Hepatocyte (in vitro differentiated cells): ENCODE measurements at places on chromosomes 7 and 10. TPM values are rescaled to one million over a fixed set of nuclear protein-coding genes. Genes with fewer than 3 reads are reported as not detected.

NXPH1 gene
- total RNA-seq: 0.28 TPM in 1 of 2 replicates, not detected in the other

ODAD2 gene
- total RNA-seq: 0.40 and 0.52 TPM in 2 replicates

DNA sequence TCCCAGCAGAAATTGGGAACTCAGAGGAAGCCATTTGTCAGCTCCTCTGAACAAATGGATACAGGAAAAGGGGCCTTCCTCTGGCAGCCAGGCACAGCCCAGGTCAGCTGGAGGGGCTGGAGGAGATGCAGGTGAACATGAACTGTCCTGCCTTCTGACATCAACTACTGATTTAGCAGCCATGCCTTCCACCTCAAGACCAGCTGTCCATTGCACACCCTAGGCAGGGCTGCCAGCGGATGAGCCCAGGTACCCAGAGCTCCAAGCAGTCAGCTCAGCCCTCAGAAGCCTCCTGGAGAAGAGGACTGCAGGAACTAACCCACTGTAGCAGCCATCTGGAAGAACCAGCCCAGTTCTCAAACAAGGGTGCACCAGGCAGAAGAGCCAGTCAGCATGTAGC, 44.1 kb upstream of the GDF10 start:
- H3K36me3 ChIP-seq: no peaks in the 10 kb centered on the region
- DNase-seq: no peak
- no peak overlapping the region for H3K4me3 ChIP-seq
- peaks cover 3% of the 10 kb centered on the region for H3K4me1 ChIP-seq

UNCX gene
- total RNA-seq: not detected in 2 replicates

GRCh38 chr10:33377658-33378025, 43.2 kb upstream of the NRP1 start:
- no peak overlapping the region for H3K27ac ChIP-seq
- no peak overlapping the region for H3K4me3 ChIP-seq
- H3K36me3 ChIP-seq: no peaks in the 10 kb centered on the region
- peaks cover 13% of the 10 kb centered on the region for H3K4me1 ChIP-seq

DNA sequence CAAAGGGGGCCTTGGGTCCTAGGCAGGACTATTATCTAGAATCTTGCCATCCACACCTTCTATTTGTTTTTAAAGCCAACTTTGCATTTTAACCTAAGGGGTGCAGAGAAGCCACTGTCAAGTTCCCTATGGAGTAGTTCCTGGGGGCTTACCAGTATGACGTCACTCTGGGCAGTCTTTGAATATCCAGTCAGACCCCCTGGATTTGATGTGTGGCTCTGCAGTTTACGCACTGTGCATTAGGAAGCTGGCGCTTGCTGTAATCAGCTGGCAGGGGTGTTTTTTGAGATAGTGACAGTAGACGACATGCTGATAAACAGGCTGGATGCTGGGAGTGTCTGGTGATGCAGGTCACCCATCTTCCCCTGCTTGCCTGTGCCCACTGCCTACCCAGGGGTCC, 892.7 kb upstream of the ZNF722 start:
- no peaks in the 10 kb centered on the region for H3K27me3 ChIP-seq
- DNase-seq: no peak
- H3K27ac ChIP-seq: no peak overlapping the region

FRG2B gene
- not detected in 2 replicates for total RNA-seq

DNA sequence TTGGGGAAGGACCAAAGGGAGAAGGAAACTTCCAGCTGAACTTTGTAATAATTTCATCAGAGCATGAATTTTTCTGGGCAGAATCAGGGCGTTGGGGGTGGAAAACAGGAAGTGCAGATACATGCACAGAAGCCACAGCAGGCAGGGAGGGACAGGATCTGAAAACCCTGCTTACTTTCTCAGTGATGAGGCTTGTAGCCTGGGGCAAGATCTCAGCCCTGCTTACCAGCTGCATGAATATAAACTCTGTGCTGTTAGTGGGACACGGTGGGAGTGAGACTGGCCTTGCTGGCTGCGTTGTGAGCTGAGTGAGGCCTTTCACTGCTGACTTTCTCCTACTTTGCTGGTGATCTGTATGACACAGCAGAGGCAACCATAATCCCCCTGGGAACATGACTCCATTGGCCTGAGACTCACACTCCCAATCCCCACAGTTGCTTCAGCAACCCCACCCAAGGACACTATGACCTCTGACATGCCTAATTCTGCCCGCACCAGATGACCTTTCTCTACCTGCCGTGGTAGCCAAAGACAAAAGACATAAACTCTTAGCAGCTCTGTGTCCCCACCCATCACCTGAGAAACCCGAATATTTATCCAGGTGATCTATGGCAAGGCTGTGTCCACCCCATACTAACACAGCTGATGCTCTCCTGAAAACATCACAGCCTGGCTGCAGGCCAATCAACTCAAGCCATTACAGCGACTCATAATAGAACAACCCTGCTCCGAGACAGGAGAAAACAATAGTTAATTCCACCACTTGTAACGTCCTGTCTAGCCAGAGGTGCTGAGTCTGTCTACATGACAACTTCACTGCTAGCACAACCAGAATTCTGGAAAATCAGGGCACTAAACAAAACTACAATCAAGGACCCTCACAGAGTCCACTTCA, 190.7 kb upstream of the CHRM2 start:
- no peaks in the 10 kb centered on the region for H3K27me3 ChIP-seq
- H3K27ac ChIP-seq: no peak overlapping the region
- H3K4me1 ChIP-seq: no peaks in the 10 kb centered on the region
- no peak overlapping the region for H3K4me3 ChIP-seq

GRCh38 chr7:50937727-50938126, 155.0 kb upstream of the GRB10 start:
- DNase-seq: no peak
- H3K36me3 ChIP-seq: no peaks in the 10 kb centered on the region

STK31 gene
- 0.10 and 2.6 TPM in 2 replicates for total RNA-seq

DNA sequence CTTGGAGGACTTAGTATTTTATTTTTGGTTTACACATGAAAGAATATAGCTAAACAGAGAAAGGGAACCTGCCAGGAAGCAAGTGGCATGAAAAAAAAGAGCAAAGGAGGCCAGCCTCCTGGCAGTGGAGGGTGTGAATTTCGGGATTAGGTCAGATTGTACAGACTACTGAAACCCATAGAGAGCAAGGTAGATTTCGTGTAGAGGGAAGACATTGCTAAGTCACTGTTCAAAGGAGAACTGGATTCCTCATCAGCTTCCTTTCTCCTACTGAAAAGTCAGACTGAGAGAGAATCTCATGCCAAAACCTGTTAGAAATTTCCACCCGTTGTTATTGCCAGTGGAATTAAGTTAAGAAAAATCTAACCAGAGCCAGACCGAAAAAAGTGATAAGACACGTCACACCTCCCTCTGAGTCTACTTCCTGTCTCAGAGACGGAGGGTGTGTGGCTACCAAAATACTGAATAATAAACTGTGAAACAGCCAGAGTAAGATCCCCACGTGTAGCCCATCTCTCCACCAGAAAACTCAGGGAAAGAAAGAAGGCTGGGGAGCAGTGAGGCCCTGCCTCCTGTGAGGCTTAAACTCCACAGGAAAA, 118.8 kb downstream of the SKIDA1 start:
- no peak for DNase-seq
- no peaks in the 10 kb centered on the region for H3K4me1 ChIP-seq
- H3K4me3 ChIP-seq: no peak overlapping the region
- no peak overlapping the region for H3K27ac ChIP-seq
- H3K27me3 ChIP-seq: no peaks in the 10 kb centered on the region
- no peaks in the 10 kb centered on the region for H3K36me3 ChIP-seq

GRCh38 chr7:23216021-23216420, 30.6 kb upstream of the GPNMB start:
- DNase-seq: no peak
- H3K4me3 ChIP-seq: no peak overlapping the region
- H3K27me3 ChIP-seq: no peaks in the 10 kb centered on the region
- no peak overlapping the region for H3K27ac ChIP-seq

GRCh38 chr10:470339-471003, 219.0 kb downstream of the DIP2C start:
- no peaks in the 10 kb centered on the region for H3K36me3 ChIP-seq
- H3K27me3 ChIP-seq: no peaks in the 10 kb centered on the region
- DNase-seq: no peak
- no peak overlapping the region for H3K4me3 ChIP-seq
- no peak overlapping the region for H3K27ac ChIP-seq
- no peaks in the 10 kb centered on the region for H3K4me1 ChIP-seq

OR2A12 gene
- total RNA-seq: 0.24 and 1.0 TPM in 2 replicates

- no peak for DNase-seq
- no peak overlapping the region for H3K27ac ChIP-seq
- no peaks in the 10 kb centered on the region for H3K36me3 ChIP-seq
Observed at GRCh38 chr7:96023387-96023786, 251.0 kb downstream of the DYNC1I1 start.

DNA sequence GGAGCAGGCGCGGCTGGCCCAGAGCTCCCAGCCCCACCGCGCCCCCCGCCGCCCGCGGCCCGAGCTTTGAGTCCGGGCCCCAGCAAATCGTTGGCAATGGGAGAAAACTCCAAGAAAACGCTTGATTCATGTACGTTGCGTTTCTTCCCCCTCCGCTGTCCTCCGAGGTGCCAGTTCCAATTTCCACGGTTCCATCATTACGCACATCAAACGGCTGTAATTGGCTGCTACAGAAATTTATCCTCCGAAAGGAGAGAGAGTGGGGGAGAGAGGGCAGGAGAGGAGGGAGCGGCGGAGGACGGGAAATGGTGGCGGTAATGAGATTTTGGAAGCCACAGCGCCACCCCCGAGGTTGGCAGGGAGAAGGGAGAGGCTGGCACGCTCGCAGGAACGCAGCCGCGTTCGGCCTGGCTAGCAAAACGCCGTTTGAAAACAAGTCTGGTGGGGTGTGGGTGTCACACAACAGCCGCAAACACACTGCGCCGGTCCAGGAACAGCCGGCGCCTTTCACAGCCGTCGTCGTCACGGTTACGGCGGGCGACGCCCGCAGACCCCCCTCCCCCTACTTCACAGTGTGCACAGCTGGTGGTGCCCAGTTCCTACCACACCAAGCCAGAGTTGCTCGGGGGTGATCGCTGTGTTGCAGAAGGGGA, 57.5 kb downstream of the UNCX start:
- H3K4me1 ChIP-seq: peaks cover 9% of the 10 kb centered on the region
- peak; percentile 63 for DNase-seq
- H3K27me3 ChIP-seq: peaks cover 35% of the 10 kb centered on the region
- no peak overlapping the region for H3K27ac ChIP-seq
- H3K36me3 ChIP-seq: no peaks in the 10 kb centered on the region

- no peak overlapping the region for H3K27ac ChIP-seq
- H3K4me3 ChIP-seq: no peak overlapping the region
- DNase-seq: no peak
- H3K4me1 ChIP-seq: no peaks in the 10 kb centered on the region
- H3K27me3 ChIP-seq: no peaks in the 10 kb centered on the region
- H3K36me3 ChIP-seq: no peaks in the 10 kb centered on the region
Observed at GRCh38 chr7:151453326-151453791, 13.4 kb upstream of the CRYGN start.

DNA sequence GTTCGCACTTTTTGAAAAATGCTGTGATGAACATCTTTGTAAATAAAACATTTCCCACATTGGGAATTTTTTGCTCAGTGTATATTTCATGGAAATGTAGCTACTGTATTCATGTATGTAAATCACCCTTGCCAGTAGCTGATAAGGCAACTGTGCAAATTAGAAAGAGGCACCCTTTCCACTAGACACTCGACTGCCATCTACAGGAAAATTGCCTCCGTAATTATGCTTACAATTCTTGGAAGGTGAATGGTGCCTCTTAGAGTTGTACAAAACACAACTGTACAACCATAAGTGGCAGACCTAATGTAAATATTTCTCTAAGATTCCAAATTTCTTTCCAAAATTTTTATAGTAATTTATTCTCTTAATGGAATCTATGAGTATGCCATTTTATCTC, 491.7 kb downstream of the CCSER2 start:
- H3K4me1 ChIP-seq: peaks cover 4% of the 10 kb centered on the region
- no peaks in the 10 kb centered on the region for H3K27me3 ChIP-seq
- no peak for DNase-seq
- no peak overlapping the region for H3K27ac ChIP-seq
- no peaks in the 10 kb centered on the region for H3K36me3 ChIP-seq

GOLGA7B gene
- 0.12 and 1.5 TPM in 2 replicates for total RNA-seq

CYP17A1 gene
- not detected in 2 replicates for total RNA-seq

- H3K27ac ChIP-seq: peak overlapping the region; percentile 30
- no peak for DNase-seq
- H3K36me3 ChIP-seq: no peaks in the 10 kb centered on the region
- no peak overlapping the region for H3K4me3 ChIP-seq
- peaks cover 27% of the 10 kb centered on the region for H3K4me1 ChIP-seq
Observed at GRCh38 chr10:5538446-5538845, 13.7 kb downstream of the CALML3 start.

- no peak overlapping the region for H3K27ac ChIP-seq
- H3K27me3 ChIP-seq: no peaks in the 10 kb centered on the region
- no peaks in the 10 kb centered on the region for H3K36me3 ChIP-seq
- no peaks in the 10 kb centered on the region for H3K4me1 ChIP-seq
- H3K4me3 ChIP-seq: no peak overlapping the region
Observed at GRCh38 chr7:140006600-140006999, 56.2 kb downstream of the PARP12 start.

GRCh38 chr7:69947998-69948397, 349.7 kb downstream of the AUTS2 start:
- no peaks in the 10 kb centered on the region for H3K27me3 ChIP-seq
- no peak for DNase-seq
- H3K4me1 ChIP-seq: no peaks in the 10 kb centered on the region
- H3K36me3 ChIP-seq: no peaks in the 10 kb centered on the region
- H3K4me3 ChIP-seq: no peak overlapping the region

DNA sequence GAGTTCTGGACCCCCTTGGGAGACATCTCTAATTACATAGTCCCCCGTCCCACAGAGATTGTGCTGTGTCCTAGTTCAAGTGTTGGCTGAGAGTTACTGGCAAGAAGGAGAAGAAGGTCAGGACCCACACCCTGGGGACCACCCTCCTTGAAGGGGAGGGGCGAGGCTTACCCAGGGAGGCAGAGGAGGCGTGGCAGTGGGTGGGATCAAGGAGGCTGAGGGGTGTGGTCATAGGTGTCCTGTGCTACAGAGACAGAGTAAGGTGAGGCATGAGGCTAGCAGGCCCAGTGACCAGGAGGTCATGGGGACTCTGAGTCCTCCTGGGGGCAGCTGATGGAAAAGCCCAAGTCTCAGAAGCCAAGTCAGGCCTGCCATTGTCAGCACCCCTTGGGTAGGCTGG, 29.4 kb upstream of the ADCYAP1R1 start:
- no peaks in the 10 kb centered on the region for H3K27me3 ChIP-seq
- no peak for DNase-seq
- no peaks in the 10 kb centered on the region for H3K4me1 ChIP-seq
- H3K4me3 ChIP-seq: no peak overlapping the region
- no peak overlapping the region for H3K27ac ChIP-seq

- DNase-seq: no peak
- peaks cover 28% of the 10 kb centered on the region for H3K4me1 ChIP-seq
- H3K36me3 ChIP-seq: no peaks in the 10 kb centered on the region
- no peak overlapping the region for H3K4me3 ChIP-seq
- H3K27me3 ChIP-seq: no peaks in the 10 kb centered on the region
Observed at GRCh38 chr10:17143055-17143690, 13.6 kb upstream of the CUBN start.

GRCh38 chr7:104968648-104969047, 45.4 kb upstream of the KMT2E start:
- H3K27me3 ChIP-seq: no peaks in the 10 kb centered on the region
- no peak overlapping the region for H3K27ac ChIP-seq
- no peak overlapping the region for H3K4me3 ChIP-seq
- no peaks in the 10 kb centered on the region for H3K36me3 ChIP-seq

NOM1 gene
- 9.7 and 13.1 TPM in 2 replicates for total RNA-seq
